ENCODE measurements at places on chromosomes 2 and 18.
A peak's percentile ranks its signal among the peaks of the same experiment; 100 is the strongest.

DNA sequence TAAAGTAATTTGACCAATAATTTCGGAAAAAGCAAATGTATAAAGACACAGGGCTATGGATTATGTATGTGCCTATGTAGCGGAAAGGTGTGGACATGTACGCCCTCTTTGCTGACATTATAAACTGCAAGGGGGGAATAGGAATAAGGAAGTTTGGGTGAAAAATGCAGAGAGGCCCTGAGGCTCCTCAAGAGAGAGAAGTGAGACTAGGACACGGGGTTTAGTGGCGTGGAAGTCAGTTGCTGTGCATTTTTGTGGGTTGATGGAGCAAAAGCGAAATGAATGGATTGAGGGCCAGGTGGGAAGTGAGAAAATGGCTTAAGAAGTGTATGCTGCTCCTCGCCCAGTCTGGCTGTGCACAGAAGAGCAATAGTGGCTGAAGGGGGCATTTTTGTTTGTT, 96.2 kb upstream of the B3GNT7 start:
- DNase-seq, result no peak

DNA sequence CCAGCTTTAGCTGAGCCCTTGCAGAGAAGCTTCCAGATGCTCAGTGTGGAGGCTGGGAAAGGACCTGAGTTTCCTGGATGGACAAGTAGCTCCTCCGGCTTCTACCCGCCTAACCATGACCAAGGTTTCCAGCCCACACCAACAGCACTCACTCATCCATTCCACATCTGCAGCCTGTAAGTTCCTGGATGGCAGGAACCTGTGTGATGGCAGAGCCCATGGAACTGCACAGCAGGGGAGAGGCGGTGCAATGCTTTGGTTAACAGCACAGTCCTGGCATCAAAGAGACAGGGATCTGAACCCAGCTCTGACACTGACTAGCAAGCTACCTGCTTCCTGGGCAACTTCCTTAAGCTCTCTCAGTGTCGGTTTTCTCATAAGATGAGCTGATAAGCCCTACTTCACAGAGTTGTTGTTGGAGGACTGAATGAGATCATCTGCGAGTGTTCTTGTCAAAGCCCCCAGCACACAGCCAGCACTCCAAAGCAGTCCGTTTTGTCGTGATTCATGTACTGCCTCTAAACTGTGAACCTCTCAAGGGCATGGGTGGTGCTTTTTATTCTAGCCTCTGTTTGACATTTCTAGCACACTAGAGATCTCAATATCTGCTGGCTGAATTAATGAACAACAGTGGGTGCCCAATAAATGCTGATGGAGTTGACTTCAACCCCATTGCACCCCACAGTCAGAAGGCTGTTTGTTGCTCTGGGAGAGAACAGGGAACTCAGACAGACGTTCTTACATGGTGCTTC, 41.6 kb upstream of the OTOF start:
- DNase-seq, result no peak

- no peak for DNase-seq
Observed at GRCh38 chr2:162116352-162116751, 35.7 kb downstream of the GCG start.

DNA sequence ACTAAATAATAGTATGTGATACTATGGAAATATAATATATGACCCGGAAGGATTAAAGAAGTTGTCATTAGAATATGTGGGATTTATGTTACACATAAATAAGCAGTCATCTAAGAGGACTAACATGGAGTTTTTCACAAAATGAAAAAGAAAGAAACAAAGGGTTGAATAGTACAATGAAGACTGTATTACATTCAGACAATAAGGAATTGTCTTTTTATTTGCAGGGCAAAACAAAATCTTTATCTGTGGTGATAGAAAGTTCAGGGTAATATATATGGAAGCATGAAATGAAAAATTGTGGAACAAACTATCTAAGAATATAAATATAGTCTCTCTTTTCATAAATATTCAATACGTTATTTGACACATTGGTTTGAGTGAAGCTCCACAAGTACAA, 5.8 kb downstream of the ERMN start:
- DNase-seq, result no peak

DNA sequence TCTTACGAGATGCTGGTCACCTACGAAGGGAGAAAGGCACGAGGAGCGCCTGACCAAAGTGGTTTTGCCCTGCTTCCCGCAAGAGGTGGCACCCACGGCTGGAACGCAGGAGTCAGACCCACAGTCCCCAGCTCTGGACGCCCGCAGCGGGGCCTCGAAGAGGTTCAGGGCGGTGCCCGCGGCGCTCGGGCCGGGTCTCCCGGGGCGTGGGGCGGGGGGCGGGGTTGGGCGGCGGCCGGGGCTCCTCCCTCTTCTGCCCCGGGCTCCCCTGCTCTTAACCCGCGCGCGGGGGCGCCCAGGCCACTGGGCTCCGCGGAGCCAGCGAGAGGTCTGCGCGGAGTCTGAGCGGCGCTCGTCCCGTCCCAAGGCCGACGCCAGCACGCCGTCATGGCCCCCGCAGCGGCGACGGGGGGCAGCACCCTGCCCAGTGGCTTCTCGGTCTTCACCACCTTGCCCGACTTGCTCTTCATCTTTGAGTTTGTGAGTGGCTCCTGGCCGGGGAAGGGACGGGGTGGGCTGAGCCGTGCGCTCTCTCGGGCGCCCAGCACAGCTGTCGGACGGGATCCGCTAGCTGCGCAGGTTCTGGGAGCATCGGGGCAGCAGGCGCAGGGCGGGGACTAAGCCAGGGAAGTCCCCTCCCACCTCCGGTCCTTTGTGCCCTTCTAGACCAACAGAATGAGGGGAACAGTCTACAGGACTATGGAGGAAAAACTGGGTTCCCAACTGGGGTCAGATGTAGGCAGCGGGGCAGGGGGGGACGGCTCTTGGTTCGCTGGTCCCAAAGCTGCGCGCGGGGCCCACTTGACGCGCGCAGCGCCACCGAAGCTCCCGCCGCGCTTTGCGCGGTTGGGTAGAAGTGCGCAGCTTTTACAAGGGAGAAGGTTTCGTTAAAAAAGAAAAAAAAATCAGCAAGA, at the start of gene MAL:
TSS of gene MAL (plus strand) at position 303 of the 914 bp plus-strand sequence. CDS start at position 388, 85 bp downstream.
- peak; percentile 14 for DNase-seq

DNA sequence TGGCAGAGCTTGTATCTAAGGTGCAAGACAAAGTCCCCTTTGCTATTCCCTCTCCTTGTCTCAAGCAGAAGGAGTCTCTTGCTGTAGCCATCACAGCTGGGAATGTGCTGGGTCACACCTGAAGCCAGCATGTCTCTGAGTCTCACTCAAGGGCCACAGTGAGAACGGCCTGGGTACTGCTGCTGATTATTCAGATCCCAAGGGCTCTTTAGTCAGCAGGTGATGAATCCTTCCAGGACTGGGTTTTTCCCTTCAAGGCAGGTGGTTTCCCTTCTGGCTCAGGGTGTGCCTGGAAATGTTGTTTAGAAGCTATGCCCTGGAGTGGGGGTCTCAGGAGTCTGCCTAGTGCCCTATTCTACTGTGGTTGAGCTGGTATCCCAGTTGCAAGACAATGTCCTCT, 356.3 kb downstream of the PARD3B start:
- DNase-seq, result no peak

DNA sequence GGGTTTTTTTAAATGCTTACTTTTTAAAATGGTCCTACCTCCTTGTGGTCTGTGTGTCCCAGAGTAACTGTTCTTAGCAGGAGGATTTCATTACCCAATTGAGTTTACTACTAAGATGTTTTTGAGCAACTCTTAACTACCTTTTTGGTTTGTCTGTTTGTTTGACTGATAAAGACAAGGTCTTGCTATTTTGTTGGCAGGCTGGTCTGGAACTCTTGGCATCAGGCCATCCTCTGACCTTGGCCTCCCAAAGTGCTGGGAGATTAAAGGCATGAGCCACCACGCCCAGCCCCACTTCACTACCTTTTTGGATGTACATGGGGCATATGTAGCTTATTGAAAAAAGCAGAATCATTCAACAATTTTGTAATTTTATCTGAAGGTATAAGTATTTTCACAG, 14.9 kb downstream of the MRPS9 start:
- DNase-seq, result no peak

DNA sequence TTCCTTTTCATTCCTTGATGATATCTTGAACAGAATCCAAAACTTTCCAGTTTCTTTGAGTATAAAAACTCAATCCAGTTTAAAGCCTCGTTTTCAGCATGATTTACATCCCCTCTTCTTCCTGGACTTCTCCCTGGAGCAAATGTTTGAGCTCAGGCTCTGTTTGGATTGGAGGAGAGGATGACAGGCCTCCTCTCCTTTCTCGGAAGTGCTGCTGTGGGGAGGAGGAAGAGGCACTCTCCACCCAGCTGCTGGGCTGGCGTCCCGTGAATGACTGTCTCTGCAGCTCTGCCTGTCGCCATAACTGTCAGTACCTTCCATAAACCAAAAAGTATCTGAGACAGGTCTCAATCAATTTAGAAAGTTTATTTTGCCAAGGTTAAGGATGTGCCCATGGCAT, 238.2 kb upstream of the AGAP1 start:
- no peak for DNase-seq

DNA sequence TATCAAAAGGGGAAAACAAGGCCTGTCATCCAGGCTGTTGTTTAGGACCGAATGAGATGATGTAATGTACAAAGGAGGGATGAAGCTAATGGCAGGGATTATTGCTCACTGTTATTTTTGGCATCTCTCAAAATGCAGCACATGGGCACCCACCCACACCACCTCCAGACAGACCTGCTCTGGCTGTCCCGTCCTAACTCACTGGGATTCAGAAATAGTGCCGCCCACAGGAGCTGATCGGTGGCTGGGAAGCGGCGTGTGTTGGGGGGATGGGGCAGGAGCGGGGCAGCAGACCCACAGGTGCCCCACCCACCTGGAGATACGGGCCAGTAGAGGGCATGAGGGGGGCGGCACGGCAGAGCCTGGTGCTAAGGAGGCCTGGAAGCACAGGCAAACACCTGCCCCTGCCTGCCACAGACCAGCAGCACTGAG, 52.2 kb downstream of the CRACDL start:
- DNase-seq, result no peak

- no peak for DNase-seq
Observed at GRCh38 chr2:207067473-207067872, 98.3 kb downstream of the KLF7 start.

GRCh38 chr18:61274416-61274960, 58.7 kb upstream of the CDH20 start:
- DNase-seq, result no peak

DNA sequence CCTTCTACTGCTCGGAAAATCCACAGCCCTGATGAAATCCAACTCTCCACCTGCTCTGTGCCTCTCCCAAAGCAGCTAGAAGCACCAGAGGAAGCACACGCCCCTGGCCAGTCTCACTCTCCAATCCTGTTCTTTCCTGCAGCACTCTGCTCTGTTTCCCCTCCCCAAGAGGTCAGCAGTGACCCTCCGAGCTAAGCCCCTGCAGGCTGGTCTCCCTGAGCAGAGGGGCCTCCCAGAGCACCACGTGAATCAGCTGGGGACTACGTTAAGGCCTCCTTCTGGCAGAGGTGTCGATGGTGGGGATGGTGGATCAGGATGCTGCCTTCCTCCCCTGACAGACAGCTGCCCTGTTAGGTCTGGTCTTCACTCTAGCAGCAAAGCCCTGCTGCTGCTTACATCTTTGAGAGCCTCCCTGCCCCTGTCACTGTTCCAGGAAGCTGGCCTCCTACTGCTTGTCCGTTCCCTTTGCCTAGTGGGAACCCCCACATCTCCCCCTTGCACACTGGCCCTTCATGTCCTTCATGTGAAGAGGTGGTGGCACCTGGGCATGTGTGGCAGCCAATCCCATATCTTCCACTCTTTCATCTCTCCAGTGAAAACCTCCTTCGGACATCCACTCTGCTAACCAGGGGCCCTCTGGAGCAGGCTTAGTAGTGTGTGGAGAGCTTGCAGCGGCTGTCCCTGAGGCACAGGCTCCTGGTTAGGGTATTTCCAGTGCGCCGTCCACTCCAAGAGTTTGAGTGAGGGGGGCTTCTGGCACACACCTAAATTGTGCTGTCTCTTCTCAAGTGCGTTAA, 307.5 kb upstream of the HS6ST1 start:
- DNase-seq, result no peak

- no peak for DNase-seq
Observed at GRCh38 chr2:221833966-221834365, 261.9 kb upstream of the EPHA4 start.

DNA sequence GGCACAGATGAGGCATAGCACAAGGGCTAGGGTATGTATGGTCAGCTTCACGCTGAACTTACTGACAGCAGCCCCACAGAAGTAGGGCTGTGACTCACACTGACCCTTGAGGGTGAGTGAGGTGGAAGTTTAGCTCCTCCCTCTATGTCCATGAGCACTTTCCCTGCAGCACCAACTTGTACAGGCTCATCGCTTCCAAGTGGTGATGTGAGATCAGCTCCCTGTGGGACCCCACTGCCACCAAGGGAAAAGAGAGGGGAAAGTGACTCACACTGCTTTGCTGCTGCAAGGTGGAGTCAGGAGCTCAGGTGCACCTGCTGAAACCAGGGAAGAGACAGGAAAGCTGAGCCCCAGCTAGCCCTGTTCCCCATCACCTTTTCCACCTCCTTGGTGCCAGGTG, 91.5 kb downstream of the TEX51 start:
- no peak for DNase-seq

DNA sequence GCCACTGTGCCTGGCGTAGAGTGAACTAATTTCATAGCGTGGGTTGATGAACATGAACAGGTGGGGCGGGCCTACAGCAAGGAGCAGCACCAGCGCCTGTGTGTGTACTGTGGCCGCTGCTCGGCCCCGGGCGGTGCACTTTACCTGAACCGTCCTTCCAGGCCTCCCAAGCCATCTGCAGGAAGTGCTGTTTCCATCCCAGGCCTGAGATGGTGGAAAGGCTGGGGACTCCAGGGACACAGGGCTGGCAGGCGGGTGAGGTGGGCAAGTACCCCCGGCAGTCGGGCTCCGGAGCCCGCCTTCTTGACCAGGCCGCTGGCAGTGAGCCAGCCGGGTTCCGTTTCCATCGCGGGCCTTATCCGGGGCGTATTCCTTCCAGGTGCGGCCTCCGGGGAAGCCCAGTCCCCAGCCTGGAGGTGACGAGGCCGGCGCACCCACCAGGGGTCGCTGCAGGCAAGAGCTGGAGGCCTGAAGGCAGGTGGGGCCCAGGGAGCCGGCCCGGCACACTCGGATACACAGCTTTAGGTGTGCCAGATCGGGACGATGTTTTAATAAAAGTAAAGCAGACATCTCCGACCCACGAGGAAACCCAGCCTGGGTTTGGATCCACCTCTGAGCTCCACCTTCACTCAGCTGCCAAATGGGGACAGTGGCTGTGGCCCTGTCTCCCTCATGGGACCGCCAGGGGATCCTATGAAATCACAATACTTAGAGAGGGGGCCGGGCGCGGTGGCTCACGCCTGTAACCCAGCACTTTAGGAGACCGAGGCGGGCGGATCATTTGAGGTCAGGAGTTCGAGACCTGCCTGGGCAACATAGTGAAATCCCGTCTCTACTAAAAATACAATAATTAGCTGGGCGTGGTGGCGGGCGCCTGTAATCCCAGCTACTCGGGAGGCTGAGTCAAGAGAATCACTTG, 22.7 kb upstream of the PDIA6 start:
- DNase-seq, result peak; percentile 42

DNA sequence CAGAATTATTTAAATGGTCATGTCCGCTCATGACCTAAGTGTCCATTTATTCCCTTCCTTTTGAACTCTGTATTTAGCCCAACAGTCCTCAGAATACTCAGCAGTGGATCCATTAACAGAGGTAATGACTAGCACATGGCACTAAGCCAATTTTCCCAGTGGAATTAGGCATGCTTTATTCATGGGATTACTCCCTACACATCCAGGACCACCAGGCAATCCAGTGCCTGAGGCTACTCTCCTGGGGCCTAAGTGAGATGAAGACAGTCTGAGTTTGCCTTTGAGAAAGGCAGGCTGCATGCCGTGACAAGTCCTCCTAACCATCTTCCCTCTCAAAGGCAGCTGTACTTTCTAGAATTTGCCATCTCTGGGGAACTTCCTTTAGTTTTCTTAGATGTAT, 128.6 kb downstream of the SPOPL start:
- no peak for DNase-seq
